GM23248 (cell line): ENCODE measurements at places on chromosomes 7 and 10. TPM values are rescaled to one million over a fixed set of nuclear protein-coding genes. Genes with fewer than 3 reads are reported as not detected.

Gene SPDYE16
- total RNA-seq: not detected in 2 replicates

Gene TRPV5
- not detected in 2 replicates for total RNA-seq

Gene ADAMTS14
- total RNA-seq: 0.97 and 1.4 TPM in 2 replicates

Gene PKD2L1
- total RNA-seq: not detected in 2 replicates

Gene CFAP69
- total RNA-seq: 6.9 and 13.5 TPM in 2 replicates

Gene SFTPA1
- not detected in 2 replicates for total RNA-seq

Gene EGR2
- total RNA-seq: 0.76 and 1.1 TPM in 2 replicates

Gene TMEM236
- total RNA-seq: 0.11 and 0.13 TPM in 2 replicates

Gene PNLIPRP3
- total RNA-seq: not detected in 2 replicates

DNA sequence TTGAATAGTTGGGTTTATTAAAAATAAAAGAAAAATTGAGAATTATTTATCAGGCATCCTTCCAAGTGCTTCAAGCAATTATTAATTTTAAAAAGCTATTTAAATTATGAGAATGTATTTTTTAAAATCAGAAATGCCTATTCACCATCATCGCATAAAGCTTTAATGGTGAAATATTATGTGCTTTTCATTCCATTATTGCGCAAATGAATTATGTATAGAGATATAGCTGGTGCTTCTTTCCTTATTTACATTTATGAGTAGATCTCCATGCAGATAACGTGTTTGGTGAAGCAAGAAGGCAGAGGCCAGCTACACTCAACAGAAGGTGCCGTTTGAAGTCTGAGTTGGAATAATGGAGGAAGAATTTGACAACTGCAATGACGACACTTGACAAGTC is 549.1 kb upstream of the DPP6 start:
- DNase-seq: no peak
- no peaks in the 10 kb centered on the region for H3K36me3 ChIP-seq
- no peaks in the 10 kb centered on the region for H3K4me1 ChIP-seq
- H3K4me3 ChIP-seq: no peak overlapping the region

DNA sequence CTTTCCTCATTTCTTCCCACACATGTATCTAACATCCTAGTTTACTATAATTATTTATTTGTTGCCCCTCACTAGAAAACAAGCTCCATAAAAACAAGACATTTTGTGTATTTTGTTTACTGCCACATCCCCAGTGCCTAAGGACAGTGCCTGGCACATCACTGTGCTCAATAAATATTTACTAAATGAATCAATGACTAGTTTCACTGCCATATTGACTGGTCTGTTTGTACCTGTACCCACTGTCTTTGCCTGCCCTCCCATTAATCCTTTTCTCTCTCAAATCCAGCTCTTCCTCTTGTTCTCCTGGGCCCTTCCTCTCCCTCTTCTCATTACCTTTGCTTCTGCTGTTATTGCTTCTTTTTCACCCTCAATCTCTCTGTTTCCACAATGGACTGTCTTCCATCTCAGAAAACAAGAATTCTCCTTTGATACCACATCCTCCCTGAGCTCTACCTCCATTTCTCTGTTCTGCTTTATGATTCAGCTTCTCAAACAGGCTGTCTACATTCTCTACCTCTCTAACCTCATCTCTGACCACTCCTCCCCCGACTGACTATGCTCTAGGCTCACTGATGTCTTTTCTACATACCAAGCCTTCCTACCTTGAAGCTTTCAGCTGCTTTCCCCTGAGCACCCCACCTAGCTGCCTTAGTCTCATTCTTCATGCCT is 8.3 kb upstream of the FAM133B start:
- no peak overlapping the region for H3K4me3 ChIP-seq
- no peaks in the 10 kb centered on the region for H3K27me3 ChIP-seq
- H3K36me3 ChIP-seq: no peaks in the 10 kb centered on the region

GRCh38 chr10:91409069-91409868 is 875 bp upstream of the HECTD2 start:
- no peaks in the 10 kb centered on the region for H3K27me3 ChIP-seq
- no peaks in the 10 kb centered on the region for H3K36me3 ChIP-seq

GRCh38 chr10:119608316-119609155 is 11.8 kb upstream of the TIAL1 start:
- peak; percentile 65 for DNase-seq
- H3K4me3 ChIP-seq: no peak overlapping the region
- H3K27ac ChIP-seq: no peak overlapping the region
- no peaks in the 10 kb centered on the region for H3K4me1 ChIP-seq

DNA sequence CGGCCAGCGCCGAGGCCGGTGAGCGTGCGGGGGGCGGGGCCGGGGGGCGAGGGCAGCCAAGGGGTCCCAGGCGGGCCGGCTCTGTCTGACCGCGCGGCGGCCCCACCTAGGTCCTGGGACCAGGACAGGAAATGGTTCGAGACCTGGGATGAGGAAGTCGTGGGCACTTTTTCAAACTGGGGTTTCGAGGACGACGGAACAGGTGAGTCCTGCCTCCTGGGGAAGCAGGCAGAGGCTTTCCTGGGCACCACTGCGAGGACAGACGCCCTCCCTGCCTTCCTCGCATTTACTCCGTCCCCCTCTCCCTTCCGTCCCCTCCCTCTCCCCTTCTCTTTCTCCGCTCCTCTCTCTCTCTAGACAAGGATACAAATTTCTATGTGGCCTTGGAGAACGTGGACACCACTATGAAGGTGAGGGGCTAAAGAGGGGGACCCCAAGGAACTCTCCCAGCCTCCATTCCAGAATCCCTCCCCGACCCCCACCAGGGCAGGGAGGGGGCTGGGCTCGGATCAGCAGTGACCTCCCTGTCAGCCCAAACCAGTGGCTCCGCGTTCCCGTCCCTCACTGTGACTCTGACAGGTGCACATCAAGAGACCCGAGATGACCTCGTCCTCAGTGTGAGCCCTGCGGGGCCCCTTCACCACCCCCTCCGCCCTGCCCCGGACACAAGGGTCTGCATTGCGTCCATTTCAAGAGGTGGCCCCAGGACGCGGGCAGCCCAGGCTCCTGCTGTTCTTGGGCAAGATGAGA is 2.6 kb upstream of the MUC12 start:
- H3K4me3 ChIP-seq: peak overlapping the region; percentile 19
- no peak overlapping the region for H3K27ac ChIP-seq
- H3K36me3 ChIP-seq: no peaks in the 10 kb centered on the region
- peaks cover 64% of the 10 kb centered on the region for H3K27me3 ChIP-seq
- no peak for DNase-seq
- no peaks in the 10 kb centered on the region for H3K4me1 ChIP-seq

- no peaks in the 10 kb centered on the region for H3K4me1 ChIP-seq
- no peaks in the 10 kb centered on the region for H3K27me3 ChIP-seq
- no peak overlapping the region for H3K4me3 ChIP-seq
- DNase-seq: no peak
- peaks cover 15% of the 10 kb centered on the region; the same call in 1 of the 2 replicates for H3K36me3 ChIP-seq
- no peak overlapping the region for H3K27ac ChIP-seq
Observed at GRCh38 chr10:94602729-94603515, 57.3 kb downstream of the HELLS start.

GRCh38 chr7:95433129-95433528 is 1.7 kb downstream of the PON2 start:
- no peaks in the 10 kb centered on the region for H3K36me3 ChIP-seq
- DNase-seq: no peak
- no peak overlapping the region for H3K27ac ChIP-seq
- H3K4me1 ChIP-seq: peaks cover 11% of the 10 kb centered on the region; the same call in 1 of the 2 replicates
- no peak overlapping the region for H3K4me3 ChIP-seq

- H3K27ac ChIP-seq: no peak overlapping the region
- DNase-seq: no peak
- no peaks in the 10 kb centered on the region for H3K4me1 ChIP-seq
Observed at GRCh38 chr10:120977897-120978296, 126.7 kb downstream of the WDR11 start.

- H3K27ac ChIP-seq: no peak overlapping the region
- no peak overlapping the region for H3K4me3 ChIP-seq
- DNase-seq: no peak
- peaks cover 96% of the 10 kb centered on the region for H3K27me3 ChIP-seq
- no peaks in the 10 kb centered on the region for H3K4me1 ChIP-seq
Observed at GRCh38 chr7:97015756-97016380, 8.8 kb downstream of the DLX5 start.

GRCh38 chr10:71274901-71275796 is 43.9 kb upstream of the SLC29A3 start:
- no peaks in the 10 kb centered on the region for H3K36me3 ChIP-seq
- no peak for DNase-seq
- no peak overlapping the region for H3K4me3 ChIP-seq
- peaks cover 16% of the 10 kb centered on the region for H3K4me1 ChIP-seq
- H3K27ac ChIP-seq: no peak overlapping the region
- no peaks in the 10 kb centered on the region for H3K27me3 ChIP-seq

DNA sequence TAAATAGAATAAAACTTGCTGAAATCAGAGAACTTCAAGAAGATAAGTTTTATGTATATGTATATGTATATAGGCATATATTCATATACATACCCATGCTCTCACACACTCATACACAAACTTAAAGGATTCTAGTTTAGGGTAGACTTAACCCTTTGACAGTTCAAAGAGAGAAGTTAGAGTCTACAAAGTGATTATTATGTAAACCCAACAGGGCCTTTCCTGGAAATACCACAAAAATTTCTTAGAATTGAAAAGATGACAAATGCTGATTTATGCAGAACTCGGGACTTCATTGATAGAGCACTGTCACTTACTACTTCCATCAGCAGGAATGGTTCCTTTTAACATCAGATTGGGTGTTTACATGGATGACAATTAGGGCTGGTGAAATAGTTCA is 763.5 kb downstream of the AUTS2 start:
- H3K4me3 ChIP-seq: no peak overlapping the region
- H3K27me3 ChIP-seq: no peaks in the 10 kb centered on the region
- no peaks in the 10 kb centered on the region for H3K36me3 ChIP-seq
- DNase-seq: no peak

- H3K27ac ChIP-seq: no peak overlapping the region
- H3K27me3 ChIP-seq: no peaks in the 10 kb centered on the region
- no peaks in the 10 kb centered on the region for H3K36me3 ChIP-seq
- no peaks in the 10 kb centered on the region for H3K4me1 ChIP-seq
- no peak for DNase-seq
Observed at GRCh38 chr10:12973149-12973718, 28.3 kb downstream of the CCDC3 start.

- H3K4me1 ChIP-seq: peaks cover 10% of the 10 kb centered on the region
- H3K4me3 ChIP-seq: no peak overlapping the region
- peak; percentile 22 for DNase-seq
- no peak overlapping the region for H3K27ac ChIP-seq
Observed at GRCh38 chr7:94580601-94581000, 71.0 kb downstream of the CASD1 start.

DNA sequence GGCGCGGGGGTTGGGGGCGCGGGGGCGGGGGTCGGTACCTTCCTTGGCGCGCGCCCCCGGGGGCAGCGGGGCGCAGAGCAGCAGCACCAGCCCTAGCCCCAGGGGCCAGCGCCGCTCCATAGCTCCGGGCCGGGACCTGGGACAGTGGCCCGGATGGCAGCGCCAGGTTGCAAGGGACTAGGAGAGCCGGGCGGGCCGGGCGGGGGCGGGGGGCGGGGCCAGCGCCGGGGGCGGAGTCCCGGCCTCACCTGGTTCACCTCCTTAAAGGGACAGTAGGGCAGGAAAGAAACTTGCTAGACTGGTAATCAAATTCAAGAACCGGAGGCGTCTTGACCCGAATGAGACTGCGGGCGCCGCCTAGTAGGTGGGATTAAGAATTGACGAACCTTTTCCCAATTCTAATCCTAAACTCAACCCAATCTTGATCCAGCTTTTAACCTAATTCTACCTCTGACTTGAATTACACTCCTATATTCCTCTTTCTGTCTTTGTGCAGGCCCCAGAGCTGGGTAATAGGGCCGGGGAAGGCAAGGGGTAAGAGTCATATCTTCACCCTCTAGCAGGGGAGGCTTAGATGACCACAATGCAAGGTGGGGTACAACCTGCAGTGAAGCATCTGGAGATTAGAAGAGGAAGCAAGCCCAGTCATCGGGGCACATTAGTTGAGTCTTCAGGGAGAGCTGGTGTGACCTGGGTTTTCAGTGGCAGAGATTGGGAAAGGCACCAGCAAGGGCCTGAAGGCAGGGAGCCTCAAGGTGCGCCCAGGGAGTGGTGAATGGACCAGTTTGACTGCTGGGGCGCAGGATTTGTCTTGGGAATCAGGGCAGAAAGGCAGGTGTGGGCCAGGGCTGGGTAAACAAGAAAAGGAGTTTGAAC is at the start of gene EPHA1:
Gene EPHA1 (minus strand): TSS at position 171 of the 876 bp plus-strand sequence. CDS start 51 bp downstream, at position 120.
- no peaks in the 10 kb centered on the region for H3K27me3 ChIP-seq
- peaks cover 21% of the 10 kb centered on the region for H3K4me1 ChIP-seq
- H3K27ac ChIP-seq: no peak within 1 kb of the TSS
- H3K4me3 ChIP-seq: no peak within 1 kb of the TSS

DNA sequence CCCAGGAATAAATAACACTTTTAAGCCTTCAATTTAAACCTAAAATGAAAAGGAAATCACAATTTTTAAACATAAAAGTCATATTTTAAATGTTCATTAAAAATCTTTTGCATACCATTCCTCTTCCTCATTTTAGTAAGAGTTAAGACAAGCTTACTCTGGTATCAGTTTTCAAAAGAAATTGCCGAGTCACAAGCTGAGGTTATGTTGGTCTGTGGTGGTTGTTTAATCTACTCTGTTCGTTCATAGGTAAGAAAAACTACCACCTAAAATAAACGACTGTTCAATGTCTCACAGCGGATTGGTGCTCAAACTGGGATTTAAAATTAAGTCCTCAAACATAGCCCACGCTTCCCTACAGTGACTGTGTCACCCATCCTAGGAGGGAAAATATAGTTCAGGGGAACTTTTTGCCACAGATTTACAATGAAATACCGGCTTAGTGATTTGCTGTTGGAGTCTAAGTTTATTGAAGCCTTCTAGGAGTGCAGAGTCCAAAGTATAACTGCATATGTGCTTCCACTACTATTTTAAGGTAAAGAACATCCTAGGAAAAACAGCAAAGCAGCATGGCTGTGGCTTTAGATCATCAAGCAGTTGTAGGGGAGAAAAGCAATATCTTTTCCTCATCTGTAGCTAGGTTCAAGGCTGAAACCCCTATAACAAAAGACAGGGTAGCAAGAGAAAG is 61.1 kb downstream of the GNAT3 start:
- peak; percentile 44 for DNase-seq
- H3K36me3 ChIP-seq: no peaks in the 10 kb centered on the region
- H3K27ac ChIP-seq: no peak overlapping the region
- H3K4me3 ChIP-seq: no peak overlapping the region
- H3K27me3 ChIP-seq: no peaks in the 10 kb centered on the region

DNA sequence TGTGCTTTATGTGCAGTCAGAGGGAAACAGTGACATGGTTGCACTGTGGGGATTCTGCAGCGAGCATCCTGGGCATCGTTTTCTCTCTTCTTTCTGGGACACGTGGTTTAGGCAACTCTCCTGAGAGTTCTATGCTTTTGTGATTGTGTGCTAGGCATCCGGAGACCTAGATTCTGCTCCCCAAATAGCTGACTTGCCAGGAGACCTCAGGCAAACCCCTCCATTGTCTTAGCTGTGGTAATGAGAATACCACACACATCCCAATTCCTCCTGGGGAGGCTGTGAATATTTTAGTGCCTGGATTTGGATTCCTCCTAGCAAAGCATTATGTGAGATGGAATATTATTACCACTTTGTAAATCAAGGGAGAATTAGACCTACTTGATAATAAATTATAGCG is 611.9 kb upstream of the C7orf33 start:
- no peaks in the 10 kb centered on the region for H3K4me1 ChIP-seq
- no peak overlapping the region for H3K27ac ChIP-seq
- no peaks in the 10 kb centered on the region for H3K27me3 ChIP-seq
- H3K36me3 ChIP-seq: no peaks in the 10 kb centered on the region
- no peak overlapping the region for H3K4me3 ChIP-seq
